ENCODE measurements at places on chromosomes 4 and X.

GRCh38 chrX:11267425-11267824 lies 25.8 kb upstream of the AMELX start:
- no peak for DNase-seq

GRCh38 chrX:154728431-154729190 lies 22.3 kb downstream of the GAB3 start:
- DNase-seq = no peak

DNA sequence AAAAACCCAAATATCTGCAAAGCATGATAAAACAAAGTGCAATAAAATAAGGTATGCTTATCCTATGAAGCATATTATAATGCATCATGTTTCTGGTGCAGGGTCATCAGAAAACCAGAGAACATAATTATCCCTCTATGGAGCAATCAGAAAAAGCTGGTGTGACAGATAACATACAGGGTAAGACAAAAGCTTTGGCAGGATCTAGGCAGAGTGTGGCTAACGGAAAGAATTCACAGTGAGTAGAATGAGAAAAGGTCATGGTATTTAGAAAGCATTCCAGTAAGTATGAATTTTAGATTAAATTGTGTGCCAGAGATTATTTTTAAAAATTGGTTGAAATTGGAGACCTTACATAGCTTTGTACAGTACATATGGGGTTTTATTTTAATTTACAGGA lies 29.0 kb upstream of the UGT2B4 start:
- no peak for DNase-seq

DNA sequence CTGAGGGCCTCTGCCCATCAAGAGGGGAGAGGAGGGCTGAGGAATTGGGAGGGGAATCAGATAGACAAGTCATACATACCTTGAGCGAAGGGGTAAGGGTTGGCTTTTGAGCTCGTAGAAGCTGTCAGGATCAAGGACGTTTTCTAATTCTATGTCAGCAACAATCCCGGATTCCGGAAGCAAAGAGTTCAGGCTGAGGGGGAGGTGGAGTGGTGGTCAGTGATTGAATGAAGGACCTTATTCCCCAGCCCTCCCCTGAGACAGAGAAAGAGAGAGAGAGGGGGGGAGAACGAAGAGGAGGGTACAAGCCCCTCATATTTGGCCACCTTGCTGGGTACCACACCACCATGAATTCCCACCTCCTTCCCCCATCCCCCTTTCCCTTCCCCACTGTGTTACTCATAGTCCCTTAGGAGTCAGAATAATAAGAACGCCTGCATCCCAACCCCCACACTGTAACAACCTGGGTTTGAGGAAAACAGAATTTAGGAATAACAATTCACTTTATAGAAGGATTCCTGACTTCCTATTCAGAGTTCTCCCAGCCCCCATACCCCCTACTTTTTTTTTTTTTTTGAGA lies 2.7 kb downstream of the TFE3 start:
- no peak for DNase-seq

DNA sequence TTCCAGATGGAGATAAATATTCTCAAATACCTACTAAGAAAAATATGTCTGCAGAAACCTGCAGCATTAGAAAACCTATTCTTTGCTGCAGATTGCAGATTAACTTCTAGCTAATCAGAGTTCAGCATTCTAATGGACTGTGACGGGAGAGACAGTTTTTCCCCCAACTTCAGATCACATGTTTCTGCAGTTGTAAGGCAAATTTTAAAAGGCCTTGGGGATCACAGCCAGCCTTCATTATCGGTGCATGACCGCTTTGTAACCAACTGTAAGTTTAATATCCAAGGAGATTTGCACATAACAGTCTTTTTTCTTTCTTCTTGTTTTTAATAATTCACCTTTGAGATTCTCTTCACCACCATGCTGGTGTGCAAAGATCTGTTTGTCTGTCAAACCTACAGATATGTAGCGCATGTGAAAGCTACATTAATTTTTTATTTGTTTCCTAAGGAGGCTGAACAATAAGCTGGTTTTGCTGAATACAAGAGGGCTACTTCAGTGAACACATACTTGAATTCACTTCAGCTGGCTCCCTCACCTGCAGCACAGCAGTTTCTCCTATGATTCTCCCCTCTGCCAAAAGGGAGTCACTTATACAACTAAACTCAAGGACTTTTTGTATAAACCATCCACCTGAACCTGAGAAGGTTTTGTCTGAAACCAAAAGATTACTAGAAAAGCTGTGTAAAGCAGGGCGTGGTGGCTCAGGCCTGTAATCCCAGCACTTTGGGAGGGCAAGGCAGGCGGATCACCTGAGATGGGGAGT lies 488.5 kb downstream of the RPA4 start:
- no peak for DNase-seq

GRCh38 chr4:73257651-73258435 lies 755 bp downstream of the ANKRD17 start:
- DNase-seq = peak; percentile 1

DNA sequence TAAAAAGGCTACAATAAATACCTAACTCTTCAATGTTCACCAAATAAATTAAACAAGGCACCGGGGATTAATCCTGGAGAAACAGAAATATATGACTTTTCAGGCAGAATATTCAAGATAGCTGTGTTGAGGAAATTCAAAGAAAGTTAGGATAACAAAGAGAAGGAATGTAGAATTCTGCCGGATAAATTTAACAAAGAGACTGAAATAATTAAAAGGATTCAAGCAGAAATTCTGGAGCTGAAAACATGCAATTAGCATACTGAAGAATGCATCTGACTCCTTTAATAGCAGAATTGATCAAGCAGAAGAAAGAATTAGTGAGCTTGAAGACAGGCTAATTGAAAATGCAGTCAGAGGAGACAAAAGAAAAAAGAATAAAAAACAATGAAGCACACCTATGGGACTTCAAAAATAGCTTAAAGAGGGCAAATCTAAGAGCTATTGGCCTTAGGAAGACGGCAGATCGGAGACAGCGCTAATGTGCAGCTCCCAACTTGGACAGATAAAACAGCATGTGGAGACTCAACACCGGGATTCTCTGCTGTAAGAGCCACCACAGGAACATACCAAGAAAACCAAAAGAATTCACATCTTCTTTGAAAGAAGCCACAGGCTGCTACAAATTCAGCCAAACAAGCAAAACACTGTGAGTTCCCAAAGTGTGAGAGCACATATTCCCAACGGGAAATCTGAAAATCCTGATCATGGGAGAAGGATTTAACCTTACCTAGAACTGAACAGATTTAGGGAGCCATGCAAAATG lies 1290.9 kb downstream of the PCDH18 start:
- no peak for DNase-seq

- DNase-seq = no peak
Measured at GRCh38 chrX:47148946-47149345, 3.9 kb downstream of the RBM10 start.

DNA sequence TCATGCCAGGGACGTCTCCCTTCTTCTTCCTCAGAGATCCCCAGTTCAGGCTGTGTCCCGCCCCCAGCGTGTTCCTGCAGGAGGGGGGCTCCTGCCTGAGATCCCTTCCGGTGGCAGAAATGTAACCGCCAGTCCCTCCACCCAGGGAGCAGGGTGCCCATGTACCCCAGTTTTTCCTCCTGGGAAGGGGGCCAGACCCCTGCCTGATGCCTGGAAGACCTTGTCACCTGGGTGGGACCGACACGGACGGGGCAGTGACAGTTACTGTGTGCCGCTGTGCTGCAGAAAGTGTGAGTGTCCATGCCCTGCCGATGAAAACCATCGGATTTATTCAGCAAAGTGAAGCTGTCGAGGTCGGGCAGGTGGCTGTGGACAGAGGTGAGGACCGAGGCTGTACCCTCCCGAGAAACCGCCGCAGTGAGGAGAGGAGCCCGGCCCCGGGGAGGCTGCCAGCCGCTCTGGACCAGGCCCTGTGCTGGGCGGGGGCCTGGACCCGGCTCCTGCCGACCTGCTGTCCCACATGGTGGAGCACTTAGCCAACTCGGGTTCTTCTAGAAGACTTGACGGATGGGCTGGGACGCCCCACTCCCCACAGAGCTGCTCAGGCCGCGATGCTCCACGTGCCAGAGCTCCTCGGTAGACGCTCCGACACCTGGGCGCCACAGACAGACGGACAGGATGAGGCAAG lies 36.7 kb upstream of the HMX1 start:
- no peak for DNase-seq

DNA sequence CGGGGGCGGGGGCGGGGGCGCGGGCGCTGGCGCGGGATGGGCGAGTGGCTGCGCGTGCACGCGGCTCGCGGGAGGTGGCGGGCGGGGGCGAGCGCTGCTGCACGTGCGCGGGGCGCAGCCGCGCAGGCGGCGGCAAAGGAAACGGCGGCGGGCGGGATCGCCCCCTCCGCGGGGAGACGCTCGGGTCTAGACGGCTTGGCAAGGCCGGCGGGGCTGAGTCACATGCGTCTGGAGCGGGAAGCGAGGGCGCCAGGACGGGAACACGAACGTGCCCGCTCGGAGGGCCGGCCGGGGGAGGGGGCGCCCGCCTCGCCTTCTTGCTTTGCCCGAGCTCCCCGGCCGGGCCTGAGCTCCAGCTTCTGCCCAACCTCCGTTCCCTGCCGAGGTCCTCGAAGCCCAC lies 4.3 kb upstream of the HAUS7 start:
- peak; percentile 4 for DNase-seq

GRCh38 chr4:12651876-12652275 lies 832.3 kb downstream of the RAB28 start:
- no peak for DNase-seq

Data from stimulated activated CD4-positive, alpha-beta T cell treated with anti-CD3 and anti-CD28 coated beads, Interleukin-15, amount 100 ng/mL, for 48 hours (primary cell).